SK-N-DZ (cell line): ENCODE measurements at places on chromosomes 6 and 20.

DNA sequence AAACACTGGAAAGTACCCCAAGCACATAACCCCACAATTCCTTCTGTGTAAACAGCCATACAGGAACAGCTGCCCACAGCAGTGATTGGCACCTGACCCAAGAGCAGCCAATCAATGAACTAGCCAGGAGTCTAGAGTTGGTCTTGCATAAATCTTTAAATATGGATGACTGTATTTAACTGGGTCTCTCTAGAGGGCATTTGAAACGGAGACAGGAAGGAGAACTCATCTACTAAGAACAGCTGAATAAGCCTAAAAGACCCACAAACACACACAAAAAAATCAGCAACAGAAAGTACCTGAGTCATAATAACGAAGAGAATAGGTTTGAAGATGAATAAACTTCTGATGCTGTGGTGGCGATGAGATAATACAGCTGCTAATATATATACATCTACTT, 49.0 kb upstream of the ASF1A start:
- no peak for DNase-seq

DNA sequence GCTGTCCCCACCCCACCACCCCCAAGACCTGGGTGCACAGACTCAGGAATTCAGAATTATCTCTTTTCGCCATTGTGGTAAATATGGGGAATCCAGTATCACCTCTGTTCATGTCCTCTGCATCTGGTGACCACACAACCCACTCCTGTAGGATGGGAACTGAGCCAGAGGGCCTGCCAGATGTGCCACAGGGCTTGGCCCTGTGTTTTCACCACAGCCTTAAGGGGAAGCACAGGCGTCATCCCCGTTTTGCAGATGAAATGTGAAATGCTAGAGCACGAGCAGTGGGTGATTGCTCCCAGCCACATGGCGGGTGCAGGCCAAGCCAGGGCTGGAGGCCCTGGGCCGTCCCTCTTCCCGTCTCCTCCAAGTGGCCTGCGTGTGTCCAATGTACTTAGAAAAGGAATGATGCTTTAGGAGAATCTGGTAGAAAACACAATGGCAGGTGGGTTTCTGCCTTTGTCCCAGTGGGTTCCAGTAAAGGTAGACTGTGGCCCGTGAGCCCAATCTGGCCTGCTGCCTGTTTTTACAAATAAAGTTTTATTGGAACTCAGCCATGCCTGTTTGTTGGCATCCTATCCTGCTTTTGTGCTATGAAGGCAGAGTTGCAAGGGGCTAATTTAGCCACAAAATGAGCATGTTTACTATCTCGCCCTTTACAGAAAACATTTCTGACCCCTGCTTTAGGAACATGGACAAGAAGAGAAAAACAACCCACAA, 309.2 kb downstream of the CDH4 start:
- no peak for DNase-seq

DNA sequence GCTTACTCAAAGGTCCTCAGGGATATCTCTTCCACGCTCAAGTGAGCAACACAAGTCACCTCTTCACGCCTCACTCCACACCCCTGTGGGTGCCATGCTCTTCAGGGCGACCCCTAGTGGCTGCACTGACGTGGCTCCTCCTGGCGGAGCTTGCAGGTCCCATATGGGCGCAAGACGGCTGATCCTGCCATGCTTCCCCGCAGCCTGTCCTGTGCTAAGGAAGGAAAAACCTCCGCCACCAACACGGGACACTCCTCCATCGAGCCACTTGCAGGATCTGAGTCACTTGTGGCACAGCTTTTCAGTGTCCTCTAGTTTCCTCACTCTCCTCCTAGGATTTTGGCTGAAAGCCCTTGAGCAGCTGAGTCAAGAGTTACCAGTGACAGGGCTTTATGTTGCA, 90.7 kb downstream of the KHDC1L start:
- no peak for DNase-seq

GRCh38 chr20:44579313-44580081, 2.9 kb upstream of the PKIG start:
- no peak for DNase-seq

GRCh38 chr6:69097948-69098347, 462.9 kb downstream of the ADGRB3 start:
- DNase-seq: no peak

- no peak for DNase-seq
Observed at GRCh38 chr6:110430236-110430635, 14.9 kb upstream of the DDO start.

GRCh38 chr20:18090044-18090443, 32.3 kb upstream of the OVOL2 start:
- no peak for DNase-seq

GRCh38 chr6:77466451-77467437, 3.5 kb upstream of the HTR1B start:
- no peak for DNase-seq

DNA sequence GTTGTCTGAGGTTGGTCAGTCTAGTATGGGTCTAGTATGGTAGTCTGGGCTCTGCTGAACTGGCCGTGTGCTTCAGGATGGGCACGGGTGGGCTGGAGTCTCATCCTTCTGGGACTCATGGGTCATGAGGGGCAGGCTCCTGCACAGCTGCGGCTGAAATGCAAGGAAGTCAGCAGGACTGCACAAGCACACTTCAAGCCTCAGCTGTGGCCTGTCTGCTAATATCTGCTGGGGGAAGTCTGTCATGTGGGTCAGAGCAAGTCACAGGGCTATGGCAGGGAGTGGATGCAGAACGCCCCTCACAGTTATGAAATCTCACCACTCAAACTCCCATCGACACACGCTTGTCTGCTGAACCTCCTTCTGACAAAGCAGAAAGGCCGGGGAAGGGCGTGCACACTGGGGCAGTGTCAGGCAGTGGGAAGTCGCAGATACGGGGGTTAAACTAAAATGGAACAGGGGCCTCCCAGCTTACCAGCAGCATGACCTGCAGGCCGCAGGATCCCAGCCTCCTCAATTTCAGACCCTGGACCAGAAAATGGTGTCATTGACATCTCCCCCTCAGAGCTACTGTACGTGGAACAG, 229.5 kb downstream of the SMOC2 start:
- DNase-seq: no peak

DNA sequence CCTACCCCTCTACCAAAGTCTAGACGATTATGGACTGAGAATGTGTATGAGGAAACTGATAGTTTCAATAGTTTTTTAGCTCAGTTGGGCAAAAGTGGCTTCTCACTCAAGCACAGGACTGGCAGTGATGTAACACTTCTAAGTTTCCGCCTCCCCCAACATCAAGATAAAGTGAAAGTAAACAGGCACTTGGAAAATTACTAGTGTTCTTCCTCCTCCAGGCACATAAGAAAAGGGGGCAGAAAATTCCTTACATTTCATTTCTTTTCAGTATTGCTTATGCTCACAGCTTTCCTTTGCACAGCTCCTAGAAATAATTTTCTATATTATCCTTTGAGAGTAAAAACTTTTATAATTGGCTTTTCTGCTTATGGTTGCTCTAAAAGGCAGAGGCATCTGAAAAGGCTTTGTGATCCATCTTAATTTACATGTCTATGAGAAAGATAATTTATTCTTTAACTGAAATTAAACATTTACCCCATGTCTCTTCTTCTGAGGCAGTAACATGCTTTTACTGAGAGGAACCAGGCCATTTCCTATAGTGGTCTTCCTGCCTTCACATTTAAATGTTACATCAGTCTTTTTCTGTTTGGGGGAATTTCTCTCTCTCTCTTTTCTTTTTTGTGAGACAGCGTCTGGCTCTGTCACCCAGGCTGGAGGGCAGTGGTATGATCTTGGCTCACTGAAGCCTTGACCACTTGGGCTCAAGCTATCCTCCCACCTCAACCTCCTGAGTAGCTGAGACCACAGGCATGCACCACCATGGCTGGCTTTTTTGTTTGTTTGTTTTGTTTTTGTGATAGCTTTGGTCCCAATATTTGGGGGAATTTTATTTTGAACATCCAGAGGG, 65.0 kb upstream of the EEF1A1 start:
- peak; percentile 43 for DNase-seq

GRCh38 chr6:168612586-168612985, 171.6 kb downstream of the SMOC2 start:
- no peak for DNase-seq

GRCh38 chr6:81450180-81450579, 302.3 kb downstream of the TENT5A start:
- no peak for DNase-seq

GRCh38 chr6:167397712-167398111, 72.8 kb downstream of the TTLL2 start:
- no peak for DNase-seq
